Esophagus muscularis mucosa (tissue), 4 donors: ENCODE measurements at places on chromosomes 3 and 15. TPM values are rescaled to one million over a fixed set of nuclear protein-coding genes. Genes with fewer than 3 reads are reported as not detected.

GRCh38 chr3:153404157-153404556, 242.1 kb downstream of the RAP2B start:
- no peak for DNase-seq

DNA sequence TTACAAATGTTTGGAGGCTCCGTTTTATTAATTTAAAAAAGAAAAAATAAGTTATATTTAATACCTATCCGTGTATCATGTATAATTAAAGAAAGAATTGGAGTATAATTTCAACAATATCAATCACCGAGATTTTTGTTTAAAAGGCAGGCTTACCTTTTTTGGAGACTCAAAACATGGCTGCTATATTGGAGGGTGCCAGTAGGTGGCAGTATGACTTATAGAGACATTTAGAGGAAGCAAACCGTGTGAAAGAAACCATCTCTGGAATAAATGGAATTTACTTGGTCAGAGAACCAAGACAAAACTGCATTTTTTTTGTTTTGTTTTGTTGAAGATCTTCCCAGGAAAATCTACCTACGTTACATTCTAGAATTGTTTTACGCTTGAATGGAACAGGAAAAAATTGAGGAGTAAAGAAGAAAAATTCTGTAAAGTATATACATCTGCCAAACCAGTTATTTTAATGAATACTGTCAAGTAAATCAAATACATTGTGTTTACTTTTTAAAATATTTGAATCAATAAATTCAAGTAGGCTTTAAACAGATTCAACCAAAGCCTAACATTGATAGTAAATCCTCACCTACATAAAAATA, 802.6 kb upstream of the ALCAM start:
- DNase-seq: no peak

- no peak for DNase-seq
These were observed 85.4 kb downstream of the TMEM108 start for GRCh38 chr3:133123636-133124035.

DNA sequence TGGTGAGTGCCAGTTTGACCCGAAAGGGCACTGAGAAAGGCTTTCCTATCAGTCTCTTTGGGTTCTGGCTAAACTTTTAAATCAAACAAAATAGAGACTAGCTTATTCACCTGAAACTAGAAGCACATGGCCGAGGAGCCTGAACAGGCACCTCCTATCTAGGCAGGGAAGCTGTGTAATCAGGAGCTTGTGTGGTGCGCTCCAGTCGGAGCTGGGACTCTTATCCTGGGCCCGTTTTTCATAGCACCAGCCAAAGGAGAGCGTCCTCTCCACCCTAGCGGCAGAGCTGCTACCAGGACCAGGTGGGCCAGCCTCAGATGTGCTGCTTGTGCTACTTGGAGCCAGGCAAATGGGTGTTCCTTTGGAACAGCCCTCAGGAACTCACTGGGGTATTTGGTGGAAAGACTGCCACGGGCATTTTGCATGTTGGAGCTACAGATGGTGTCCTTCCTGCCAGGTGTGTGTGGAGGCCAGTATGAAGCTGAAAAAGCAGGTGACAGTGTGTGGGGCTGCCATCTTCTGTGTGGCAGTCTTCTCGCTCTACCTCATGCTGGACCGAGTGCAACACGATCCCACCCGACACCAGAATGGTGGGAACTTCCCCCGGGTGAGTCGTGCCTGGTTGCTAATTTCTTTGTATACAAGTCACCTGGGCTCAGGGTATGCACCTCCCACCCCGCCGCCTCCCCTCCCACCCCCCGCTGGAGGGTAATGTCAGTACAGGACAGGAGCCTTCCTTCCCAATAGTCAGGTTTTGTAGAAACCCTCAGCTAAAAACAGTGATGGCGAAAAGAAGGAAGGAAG, 833 bp downstream of the MAN2A2 start:
- DNase-seq: no peak

DNA sequence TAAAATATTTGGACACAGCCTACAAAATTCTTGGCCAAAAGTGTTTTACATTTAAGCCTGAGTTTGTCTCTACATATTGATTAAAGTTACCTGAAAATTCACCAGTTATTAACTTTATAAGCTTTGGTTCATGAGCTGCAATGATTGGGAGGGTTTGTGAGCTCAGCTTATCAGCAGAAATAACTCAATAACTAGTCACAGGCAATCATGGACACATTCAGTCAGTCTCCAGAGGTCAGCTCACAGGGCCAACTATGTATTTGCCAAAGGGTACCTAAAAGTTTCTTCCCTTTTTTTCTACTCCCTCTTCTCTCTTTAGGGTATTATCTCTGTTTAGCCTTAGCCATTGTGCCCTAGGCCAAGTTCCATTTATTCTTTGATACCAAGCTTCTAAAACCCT, 145.9 kb downstream of the ZPLD1 start:
- DNase-seq: no peak

DUOXA2 gene
- 0.52 TPM for total RNA-seq
